ENCODE measurements at places on chromosomes 4 and X.

DNA sequence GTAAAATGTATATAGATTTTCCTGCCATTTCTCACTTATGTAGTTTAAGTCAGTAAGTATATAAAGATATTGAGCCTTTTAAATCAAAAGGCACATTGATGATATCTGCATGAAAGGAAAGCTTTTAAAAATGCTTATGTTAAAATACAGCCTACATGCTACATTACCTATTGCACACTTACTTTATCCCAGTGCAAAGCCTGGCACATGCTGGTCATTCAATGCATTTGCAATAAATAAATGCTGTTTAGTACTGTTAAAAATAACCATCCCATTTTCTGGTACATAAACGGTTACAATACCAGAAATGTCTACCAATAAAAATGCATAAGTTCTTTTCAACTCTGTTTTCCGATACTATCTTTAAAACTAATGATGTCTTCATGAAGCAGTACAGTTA is 22.1 kb upstream of the SPATA4 start:
- no peak for DNase-seq

DNA sequence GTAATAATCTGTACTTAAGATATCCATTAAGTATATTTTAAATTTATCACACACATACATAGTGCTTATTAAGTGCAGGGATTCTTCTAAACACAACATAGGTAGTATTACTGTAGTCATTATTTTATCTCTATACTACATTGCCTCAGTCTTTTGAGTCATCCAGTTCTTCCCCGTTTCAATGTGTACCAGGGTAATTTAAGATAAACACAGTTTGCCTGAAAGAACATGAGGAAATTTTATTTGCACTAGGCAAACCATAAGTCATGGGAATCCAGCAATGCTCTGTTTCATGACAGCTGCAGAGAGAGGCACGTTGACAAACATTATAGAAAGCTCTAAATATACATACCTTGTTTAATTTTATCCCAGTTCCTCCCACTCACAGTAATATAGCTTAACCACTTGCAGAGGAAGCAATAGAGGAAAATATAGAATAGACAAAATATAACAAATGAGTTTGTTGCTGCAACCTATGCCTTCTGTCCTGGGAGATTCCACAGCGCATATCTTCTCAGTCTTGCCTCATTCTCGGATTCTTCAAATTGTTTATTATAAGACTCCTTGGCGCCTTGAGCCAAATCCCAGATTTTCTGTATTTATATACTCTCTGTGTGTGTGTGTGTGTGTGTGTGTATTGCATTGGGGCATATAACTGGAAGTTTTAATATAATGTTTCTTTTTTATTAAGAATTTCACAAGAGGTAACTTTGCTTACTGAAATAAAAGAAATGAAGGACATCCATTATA is 258.6 kb downstream of the FAM133A start:
- no peak for DNase-seq

DNA sequence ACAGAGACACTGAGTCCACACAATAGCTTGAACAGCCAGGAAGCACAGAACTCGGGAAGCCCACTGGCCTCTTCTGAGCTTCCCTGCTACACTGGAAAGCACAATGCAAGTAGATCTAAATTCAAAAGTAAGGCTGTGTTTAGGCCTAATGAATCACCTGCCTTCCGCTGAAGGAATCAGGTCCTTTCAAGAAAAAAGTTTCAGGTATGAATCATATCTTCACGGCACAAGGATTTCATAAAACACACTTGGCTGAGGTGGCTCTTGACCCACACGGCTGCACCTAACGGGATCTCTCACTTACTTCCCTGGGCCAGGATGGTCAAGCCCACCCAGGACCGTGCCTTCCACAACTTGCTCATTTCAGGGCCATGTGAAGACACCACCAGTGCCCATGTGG is 59.3 kb downstream of the IRF2 start:
- no peak for DNase-seq

DNA sequence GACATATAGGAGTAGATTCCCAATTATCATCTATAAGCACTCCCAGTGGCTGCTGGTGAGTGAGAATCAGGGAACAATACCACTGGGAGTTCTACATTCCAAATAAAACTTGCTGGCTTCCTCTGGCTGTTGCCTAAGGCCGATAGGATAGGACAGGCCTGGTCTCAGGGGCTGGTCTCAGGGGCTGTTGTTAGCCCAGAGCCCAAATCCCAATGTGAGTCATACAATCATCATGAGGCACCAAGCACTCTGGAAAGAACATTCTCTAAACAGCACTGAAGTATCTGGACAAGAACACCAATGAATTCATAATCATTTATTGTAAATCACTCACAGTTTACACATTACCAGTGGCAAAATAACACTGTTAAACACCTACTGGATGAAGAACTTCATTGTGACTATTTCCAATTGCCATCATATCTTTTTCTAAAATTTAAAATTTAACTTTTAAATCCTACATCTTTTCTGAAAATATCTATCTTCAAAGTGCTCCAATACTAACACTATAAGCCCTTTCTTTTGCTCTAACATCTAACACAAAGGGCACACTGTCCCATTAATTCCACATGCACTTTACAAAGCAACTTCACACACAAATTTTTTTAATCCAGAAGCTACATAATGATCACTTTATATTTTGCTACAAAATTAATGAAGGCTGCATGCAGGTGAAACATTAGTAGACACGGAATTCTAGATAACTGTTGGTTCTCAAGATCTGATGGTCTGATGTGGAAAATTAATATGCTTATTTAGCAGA is 67.6 kb upstream of the TMEM150C start:
- no peak for DNase-seq

GRCh38 chr4:159639671-159640323 is 536.9 kb downstream of the RAPGEF2 start:
- DNase-seq: no peak

DNA sequence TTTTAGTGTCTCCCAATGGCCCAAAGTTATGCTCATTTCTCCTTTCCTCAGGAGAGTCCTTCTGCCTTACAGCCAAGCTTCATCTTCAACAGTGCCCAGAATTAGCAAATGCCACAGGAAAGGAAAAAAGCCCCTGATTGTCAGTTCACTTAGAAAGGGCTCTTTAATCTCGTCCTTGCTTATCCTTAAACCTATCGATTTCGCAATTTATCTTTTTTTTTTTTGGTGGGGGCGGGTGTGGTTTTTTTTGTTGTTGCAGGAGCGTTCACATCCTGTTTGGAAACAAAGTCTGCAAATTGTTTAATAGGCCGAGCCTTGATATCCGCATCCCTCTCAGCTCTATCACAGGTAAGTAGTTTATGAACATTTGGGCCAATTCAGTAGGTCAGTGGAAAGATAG is 20.2 kb downstream of the TRPC5OS start:
- DNase-seq: no peak

DNA sequence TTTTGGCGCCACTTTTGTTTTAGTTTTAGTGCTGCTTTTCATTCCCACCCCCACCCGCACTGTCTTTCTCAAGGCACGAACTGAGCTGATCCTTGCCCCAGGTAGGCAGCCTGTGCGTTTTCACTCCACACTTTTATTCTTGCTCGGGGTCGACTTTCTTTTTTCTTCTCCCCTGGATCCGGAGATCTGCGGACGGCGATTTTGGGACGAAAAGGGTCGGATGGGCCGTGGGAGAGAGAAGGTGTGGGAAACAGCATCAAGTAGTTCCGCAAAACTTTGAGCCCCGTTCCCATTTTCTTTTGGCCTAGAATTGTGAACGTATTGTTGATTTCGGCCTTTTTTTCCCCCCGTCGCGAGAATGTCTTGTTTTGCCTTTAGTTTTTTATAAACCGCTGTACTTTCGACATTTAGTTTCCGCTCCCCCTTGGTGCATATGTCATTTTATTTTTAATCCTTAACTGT is 531 bp downstream of the STAG2 start:
- no peak for DNase-seq

Data from smooth muscle cell of the brain vasculature (primary cell).